ENCODE measurements at places on chromosomes 5 and 9. TPM values are rescaled to one million over a fixed set of nuclear protein-coding genes. Genes with fewer than 3 reads are reported as not detected.

GRCh38 chr9:109894473-109894872 lies 114.5 kb downstream of the PALM2AKAP2 start:
- peaks cover 1% of the 10 kb centered on the region for H3K27me3 ChIP-seq
- no peak overlapping the region for H3K4me3 ChIP-seq
- no peak for DNase-seq
- H3K36me3 ChIP-seq: no peaks in the 10 kb centered on the region
- peaks cover 2% of the 10 kb centered on the region for H3K4me1 ChIP-seq
- no peak overlapping the region for H3K27ac ChIP-seq

DNA sequence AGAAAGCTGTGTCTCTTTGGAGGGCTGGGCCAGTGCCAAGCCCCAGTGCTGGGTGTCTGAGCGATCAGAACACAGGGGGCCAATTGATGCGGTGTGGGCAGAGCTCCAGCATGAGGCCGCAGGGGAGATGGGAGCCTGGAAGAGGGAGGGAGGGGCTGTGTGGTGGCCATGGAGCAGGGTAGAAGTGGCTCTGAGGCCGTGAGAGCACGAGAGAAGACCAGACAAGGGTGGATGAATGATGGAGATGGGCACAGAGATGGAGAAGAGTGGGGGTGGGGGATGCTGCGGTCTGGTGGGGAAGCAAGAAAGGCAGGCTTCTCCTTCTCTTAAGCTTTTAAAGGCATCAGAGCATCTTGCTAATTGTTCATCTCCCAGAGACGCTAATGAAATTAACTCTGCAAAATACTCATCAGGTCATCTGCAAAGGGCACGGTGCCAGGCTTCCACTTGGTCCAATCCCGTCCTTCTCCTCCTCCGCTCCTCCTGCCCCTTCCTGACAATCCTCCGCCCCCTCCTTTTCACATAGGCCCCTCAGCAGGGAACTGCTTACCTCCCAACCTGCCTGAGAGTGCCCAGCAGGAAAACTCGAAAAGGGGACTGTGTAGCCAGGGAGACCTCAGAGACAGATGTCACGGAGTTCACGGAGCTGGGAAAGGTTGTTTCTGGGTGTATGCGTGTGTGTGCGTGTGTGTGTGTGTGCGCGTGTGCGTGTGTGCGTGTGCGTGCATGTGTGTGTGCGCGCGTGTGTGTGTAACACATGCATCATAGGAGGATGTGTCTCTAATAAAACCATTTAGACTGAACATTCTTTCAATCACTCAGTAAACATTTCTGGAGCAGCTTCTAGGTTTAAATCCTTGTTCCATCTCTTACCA lies 7.1 kb upstream of the UNC5A start:
- H3K4me3 ChIP-seq: no peak overlapping the region
- peaks cover 20% of the 10 kb centered on the region for H3K27me3 ChIP-seq
- no peak for DNase-seq
- no peaks in the 10 kb centered on the region for H3K36me3 ChIP-seq

DNA sequence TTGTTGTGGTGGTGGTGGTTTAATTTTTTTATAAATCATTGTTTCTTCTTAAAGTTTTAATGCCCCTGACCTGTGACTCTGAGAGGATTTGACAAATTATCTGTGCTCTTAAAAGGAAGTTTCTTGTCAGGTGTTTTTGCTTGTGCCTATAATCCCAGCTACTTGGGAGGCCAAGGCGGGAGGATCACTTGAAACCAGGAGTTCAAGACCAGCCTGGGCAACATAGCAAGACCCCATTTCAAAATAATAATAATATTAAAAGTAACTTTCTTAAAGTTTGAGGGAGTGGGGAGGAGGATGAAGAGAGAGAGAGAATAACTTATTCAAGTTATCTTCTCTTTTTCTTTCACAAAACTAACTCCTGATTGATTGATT lies 12.2 kb upstream of the ERMP1 start:
- H3K27me3 ChIP-seq: no peaks in the 10 kb centered on the region
- H3K4me1 ChIP-seq: peaks cover 46% of the 10 kb centered on the region
- H3K27ac ChIP-seq: peak overlapping the region; percentile 63

GRCh38 chr9:26066237-26066636 lies 388.0 kb upstream of the TUSC1 start:
- H3K27me3 ChIP-seq: no peaks in the 10 kb centered on the region
- H3K4me3 ChIP-seq: no peak overlapping the region
- DNase-seq: no peak
- no peaks in the 10 kb centered on the region for H3K4me1 ChIP-seq
- no peaks in the 10 kb centered on the region for H3K36me3 ChIP-seq

- H3K27me3 ChIP-seq: peaks cover 13% of the 10 kb centered on the region
- H3K27ac ChIP-seq: no peak overlapping the region
- DNase-seq: no peak
- no peaks in the 10 kb centered on the region for H3K36me3 ChIP-seq
- H3K4me1 ChIP-seq: 0 out of 2 replicates have a peak, but pooled peaks cover 7% of the 10 kb centered on the region
- H3K4me3 ChIP-seq: no peak overlapping the region
Observed at GRCh38 chr5:172553903-172554302, 87.2 kb upstream of the NEURL1B start.

GRCh38 chr9:70106571-70106970 lies 62.9 kb downstream of the MAMDC2 start:
- no peaks in the 10 kb centered on the region for H3K36me3 ChIP-seq
- H3K4me1 ChIP-seq: peaks cover 10% of the 10 kb centered on the region
- no peak for DNase-seq
- peaks cover 16% of the 10 kb centered on the region for H3K27me3 ChIP-seq
- no peak overlapping the region for H3K4me3 ChIP-seq
- no peak overlapping the region for H3K27ac ChIP-seq

GRCh38 chr5:149317281-149318048 lies 27.8 kb upstream of the GRPEL2 start:
- no peaks in the 10 kb centered on the region for H3K36me3 ChIP-seq
- H3K27ac ChIP-seq: no peak overlapping the region
- peak overlapping the region; percentile 5 for H3K4me3 ChIP-seq
- DNase-seq: peak; percentile 52
- H3K27me3 ChIP-seq: no peaks in the 10 kb centered on the region
- H3K4me1 ChIP-seq: peaks cover 34% of the 10 kb centered on the region

DNA sequence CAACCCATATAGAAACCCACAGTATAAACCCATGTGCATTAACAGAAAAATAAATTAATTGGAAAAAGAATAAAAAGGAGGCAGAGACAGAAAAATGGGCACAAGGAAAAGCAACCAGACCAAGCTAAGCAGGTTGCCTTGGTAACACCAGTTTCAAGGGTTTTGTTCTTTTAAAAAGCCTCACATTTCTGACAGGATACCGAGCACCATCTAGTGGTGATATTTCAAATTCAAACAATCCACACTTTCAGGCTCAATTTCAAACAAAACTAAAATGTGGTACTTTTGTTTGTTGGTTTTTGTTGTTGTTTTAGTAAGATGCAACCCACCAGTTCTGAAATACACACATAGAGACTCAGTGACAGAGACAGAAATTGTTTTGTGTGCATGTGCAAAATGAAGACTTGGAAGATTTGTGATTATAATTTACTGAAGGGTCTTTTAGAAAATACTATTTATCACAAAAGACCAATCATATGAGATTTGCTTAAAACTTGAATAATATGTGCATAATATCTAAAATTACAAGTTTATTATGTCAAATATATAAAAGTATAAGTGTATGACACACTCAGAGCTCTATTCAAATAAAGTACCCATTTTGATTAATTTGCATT lies 318.2 kb downstream of the SLCO4C1 start:
- no peak overlapping the region for H3K27ac ChIP-seq
- no peaks in the 10 kb centered on the region for H3K36me3 ChIP-seq
- DNase-seq: peak; percentile 49
- no peaks in the 10 kb centered on the region for H3K27me3 ChIP-seq
- H3K4me3 ChIP-seq: no peak overlapping the region

Gene SLC45A2
- total RNA-seq: not detected

Gene HIGD2A
- total RNA-seq: 95.7 TPM

Gene SLCO6A1
- total RNA-seq: not detected

Gene STOML2
- total RNA-seq: 305 TPM

Gene CAMK2A
- not detected for total RNA-seq
